ENCODE measurements at places on chromosomes 6 and 20.

DNA sequence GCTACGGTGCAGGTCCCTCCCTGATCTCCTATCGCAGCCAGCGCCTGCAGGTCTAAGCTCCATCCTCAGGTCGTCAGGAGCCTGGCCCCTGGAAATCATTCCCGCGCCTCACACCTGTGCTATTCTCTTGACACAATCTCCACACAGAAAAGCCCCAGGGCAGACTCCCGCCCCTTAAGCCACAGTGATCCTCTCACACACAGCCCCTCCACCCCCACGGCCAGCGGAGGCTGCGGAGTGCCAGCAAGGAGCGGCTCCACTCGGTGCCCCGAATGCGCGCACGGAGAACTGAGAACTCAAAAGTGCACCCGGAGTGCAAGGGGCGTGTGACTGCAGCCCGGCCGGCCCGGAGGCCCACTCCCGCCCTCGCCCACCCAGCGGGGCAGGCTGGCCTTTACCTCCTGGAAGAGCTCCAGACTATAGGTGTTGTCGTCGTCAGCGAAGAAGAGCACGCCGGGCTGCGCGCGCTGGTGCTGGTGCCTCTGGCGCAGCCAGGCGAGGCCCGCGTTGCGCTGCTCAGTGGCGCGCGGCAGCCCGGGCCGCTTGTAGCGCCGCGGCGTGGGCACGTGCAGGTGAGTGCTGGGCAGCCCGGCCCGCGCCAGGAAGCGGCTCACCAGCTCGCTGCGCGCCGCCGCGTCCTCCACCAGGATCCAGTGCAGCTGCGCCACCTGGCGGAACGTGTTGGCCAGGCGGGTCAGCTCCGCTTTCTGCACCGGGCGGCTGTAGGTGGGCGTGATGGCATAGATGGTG lies 1.2 kb downstream of the B3GAT2 start:
- DNase-seq = peak; percentile 63

DNA sequence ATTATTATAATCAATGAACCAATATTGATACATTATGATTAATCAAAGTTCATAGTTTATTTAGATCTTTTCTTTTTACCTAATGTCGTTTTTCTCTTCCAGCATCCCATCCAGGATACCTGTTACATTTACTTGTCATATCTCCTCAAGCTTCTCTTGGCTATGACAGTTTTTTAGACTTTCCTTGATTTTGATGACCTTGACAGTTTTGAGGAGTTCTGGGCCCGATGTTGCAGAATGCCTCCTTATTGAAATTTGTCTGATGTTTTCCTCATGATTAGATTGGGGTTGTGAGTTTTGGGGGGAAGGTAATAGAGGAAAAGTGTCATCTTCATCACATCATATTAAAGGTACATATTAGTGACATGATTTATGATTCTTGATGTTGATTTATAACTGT lies 3.8 kb upstream of the SIRPD start:
- DNase-seq = no peak

GRCh38 chr6:166616261-166617238 lies 10.5 kb downstream of the RPS6KA2 start:
- no peak for DNase-seq

DNA sequence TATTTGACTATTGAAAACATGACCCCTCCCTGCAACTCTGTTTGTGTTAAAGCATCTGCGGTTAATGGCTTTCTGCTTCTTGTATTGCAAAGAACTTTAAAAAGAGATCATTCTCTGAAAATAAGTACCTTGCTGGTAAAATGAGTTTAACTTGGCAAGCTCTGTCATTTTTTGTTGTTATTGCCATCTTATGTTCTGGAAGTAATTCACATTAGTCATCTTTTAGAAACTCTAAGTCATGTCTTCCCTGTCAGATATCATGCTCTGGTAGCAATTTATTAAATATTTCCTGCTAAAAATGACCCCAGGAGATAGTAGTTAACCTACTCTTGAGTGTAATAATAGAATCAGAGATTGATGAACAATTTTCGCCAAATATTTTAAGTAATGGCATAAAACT lies 890.6 kb downstream of the KIF16B start:
- DNase-seq = no peak

DNA sequence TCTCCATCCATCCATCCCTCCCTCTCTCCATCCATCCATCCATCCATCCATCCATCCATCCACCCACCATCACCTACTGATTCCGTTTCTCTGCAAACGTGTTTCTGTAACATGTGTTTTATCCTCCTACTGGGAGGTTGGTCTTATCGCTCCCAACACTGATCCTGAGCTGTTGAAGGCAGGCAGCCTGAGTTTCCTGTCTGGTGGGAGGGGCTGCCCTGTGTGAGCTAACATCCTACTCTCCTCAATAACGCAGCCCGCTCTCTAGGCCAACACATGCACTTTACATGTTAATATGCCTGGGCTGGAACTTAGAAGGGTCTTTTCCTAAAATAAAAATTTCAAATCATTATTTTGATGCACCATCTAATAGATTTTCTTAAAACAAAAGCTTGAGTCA lies 126.5 kb downstream of the WDR27 start:
- DNase-seq = no peak

DNA sequence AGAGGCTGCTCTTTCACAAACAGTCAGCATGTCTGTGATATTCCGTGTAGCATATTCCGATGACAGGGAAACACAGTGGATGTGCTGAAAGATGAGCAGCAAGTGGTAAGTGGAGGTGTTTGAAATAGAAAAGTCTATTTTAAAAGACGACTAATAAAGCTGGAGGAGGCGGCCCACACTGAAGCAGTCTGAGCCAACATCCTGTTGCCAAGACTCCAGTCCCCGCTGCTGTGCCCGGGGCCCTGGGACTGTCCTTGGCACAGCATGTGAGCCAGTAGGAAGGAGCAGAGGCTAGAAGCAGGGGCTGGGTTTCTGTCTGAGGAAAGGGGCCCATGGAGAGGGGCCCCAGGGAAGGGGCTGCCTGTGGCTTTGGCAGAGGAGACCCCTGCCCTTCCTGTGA lies 351.5 kb upstream of the CHD6 start:
- no peak for DNase-seq

DNA sequence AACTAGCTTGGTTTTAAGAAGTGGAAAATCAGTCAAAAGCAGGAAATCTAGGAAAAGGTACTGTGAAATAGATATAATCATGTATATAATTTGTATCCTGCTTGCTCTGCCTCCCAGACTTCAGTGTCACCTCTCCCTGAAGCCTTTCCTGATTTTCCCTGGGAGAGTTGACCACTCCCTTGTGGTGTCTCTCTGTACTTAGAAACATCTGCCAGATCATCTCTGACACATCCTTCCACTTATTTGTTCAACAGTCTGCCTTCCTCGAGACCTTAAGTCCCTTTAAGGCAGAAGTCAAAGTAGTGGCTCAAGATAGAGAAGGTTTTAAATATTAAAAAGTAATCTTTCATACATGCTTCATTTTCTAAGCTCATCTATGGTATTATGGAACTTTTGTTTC lies 236.5 kb downstream of the CDKAL1 start:
- DNase-seq = no peak

GRCh38 chr20:34522969-34523871 lies 7.0 kb downstream of the DYNLRB1 start:
- DNase-seq = no peak

GRCh38 chr6:117137711-117138110 lies 127.6 kb upstream of the VGLL2 start:
- no peak for DNase-seq

DNA sequence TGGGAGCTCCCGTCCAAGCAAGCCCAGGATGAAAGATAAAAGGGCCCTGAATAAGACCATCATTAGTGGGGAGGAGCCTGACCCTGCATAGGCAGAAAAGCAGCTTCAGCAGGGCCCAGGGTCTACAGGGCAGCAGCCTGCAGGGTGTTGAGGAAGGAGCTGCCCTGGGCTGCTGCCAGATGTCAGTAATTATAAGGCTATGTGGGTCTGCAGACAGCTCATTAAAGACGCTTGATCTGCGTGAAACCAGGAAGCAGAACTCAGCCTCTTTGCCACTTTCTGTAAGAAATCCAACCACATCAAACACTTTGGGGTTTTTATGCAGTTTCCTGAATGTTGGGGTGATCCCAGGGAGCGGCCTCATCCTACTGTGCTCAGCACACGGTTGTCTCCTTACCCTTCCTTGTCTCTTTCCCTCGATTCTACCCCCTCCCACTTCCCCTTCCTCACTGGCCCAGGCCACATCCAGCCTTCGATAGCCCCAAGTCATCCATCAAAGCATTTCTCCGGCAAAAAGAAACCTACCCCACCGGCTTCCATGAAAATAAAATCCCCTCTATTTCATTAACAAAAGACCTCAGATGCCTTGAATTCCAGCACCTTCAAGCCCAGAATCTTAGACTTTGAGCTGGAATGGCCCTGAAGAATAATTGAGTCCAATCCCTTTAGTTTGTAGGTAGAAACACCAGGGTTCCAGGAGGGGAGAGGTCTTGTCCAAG lies 1.0 kb upstream of the TGM6 start:
- no peak for DNase-seq

GRCh38 chr6:54353975-54354374 lies 45.7 kb downstream of the TINAG start:
- DNase-seq = no peak

GRCh38 chr20:11847827-11848226 lies 69.9 kb upstream of the BTBD3 start:
- DNase-seq = no peak

DNA sequence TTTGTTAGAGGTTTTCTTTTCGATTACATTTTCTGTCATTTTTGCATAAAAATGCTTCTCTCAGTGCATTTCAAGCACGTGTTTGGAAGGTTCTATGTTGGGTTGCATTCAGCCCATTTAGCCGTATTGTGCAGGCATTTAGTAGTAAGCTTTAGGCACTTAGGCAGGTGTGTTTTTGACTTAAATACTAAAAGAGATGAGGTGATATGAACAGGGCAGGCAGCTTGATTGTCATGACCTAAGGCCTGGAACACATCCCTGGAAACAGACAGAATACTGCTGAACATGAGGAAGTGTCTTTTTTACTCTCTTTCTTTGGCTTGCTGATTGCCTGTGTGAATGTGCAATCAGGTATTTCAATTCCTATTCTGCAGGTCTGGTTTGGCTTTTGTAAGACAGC lies 610.5 kb upstream of the MAN1A1 start:
- DNase-seq = no peak
